Caki2 (cell line): ENCODE measurements at places on chromosomes 16 and 17. TPM values are rescaled to one million over a fixed set of nuclear protein-coding genes. Genes with fewer than 3 reads are reported as not detected.

SPIRE2 gene
- 6.0 and 13.1 TPM in 2 replicates for total RNA-seq

CACNA1H gene
- 9.7 and 10.8 TPM in 2 replicates for total RNA-seq

FOXC2 gene
- 1.3 and 6.0 TPM in 2 replicates for total RNA-seq

SGSH gene
- total RNA-seq: 18.9 and 28.8 TPM in 2 replicates

COPRS gene
- 154 and 171 TPM in 2 replicates for total RNA-seq

SULT1A1 gene
- total RNA-seq: 232 and 257 TPM in 2 replicates

KRTAP4-1 gene
- not detected in 2 replicates for total RNA-seq

SLC43A2 gene
- 7.6 and 29.9 TPM in 2 replicates for total RNA-seq

TNFRSF17 gene
- not detected in 2 replicates for total RNA-seq

IRX3 gene
- total RNA-seq: 27.7 and 48.4 TPM in 2 replicates

KCNJ2 gene
- total RNA-seq: 2.4 and 3.6 TPM in 2 replicates

EDC4 gene
- 43.7 and 46.6 TPM in 2 replicates for total RNA-seq

GGT6 gene
- not detected in 2 replicates for total RNA-seq

FBRS gene
- 18.2 and 19.7 TPM in 2 replicates for total RNA-seq

ZG16B gene
- 0.93 TPM in 1 of 2 replicates, not detected in the other for total RNA-seq

SULT1A4 gene
- 2.6 and 6.6 TPM in 2 replicates for total RNA-seq

GPRC5C gene
- 328 and 424 TPM in 2 replicates for total RNA-seq

SRCIN1 gene
- 2.3 and 5.5 TPM in 2 replicates for total RNA-seq

SCIMP gene
- not detected in 2 replicates for total RNA-seq

RNF222 gene
- not detected in 2 replicates for total RNA-seq

CDH13 gene
- not detected in 2 replicates for total RNA-seq
